ENCODE measurements at places on chromosomes 4 and X.

GRCh38 chr4:102031406-102031805 is 240.9 kb downstream of the BANK1 start:
- DNase-seq = no peak

DNA sequence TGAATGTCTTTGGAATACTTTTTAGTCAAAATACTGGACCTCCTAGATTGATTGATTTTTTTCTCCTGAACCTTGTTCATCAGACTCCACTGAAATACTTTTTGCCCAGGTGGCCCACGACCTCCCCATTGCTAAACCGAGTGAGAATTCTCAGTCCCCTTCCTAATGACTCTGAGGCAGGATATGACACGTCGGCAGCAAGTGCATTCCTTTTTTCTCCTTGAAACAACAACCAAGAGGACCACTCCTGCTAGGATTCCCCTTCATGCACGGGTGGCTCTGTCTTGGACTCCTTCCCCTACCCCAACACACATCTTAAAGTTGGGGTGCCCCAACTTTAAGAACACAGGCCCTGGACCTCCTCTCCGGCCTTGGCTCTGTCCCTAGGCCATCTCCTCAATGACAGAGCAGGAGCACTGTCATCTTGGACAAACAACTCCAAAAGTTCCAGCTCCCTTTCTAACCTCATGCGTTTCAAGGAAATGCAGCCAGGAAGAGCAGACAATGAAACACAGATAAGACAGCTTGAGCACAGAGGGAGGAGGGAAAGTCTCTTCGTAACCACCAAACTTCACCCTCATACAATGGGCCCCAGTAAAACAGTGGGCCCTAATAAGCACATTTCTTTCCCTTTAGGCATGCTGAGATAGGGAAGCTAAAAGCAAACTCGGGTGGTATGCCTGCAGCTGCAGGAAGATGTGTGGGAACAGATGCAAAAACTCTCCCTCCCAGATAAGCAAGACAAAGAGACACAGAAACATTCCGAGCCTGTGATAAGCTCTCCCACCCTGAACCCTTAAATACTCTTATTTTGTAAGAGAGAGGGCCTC is 33.9 kb downstream of the ZBTB49 start:
- no peak for DNase-seq

DNA sequence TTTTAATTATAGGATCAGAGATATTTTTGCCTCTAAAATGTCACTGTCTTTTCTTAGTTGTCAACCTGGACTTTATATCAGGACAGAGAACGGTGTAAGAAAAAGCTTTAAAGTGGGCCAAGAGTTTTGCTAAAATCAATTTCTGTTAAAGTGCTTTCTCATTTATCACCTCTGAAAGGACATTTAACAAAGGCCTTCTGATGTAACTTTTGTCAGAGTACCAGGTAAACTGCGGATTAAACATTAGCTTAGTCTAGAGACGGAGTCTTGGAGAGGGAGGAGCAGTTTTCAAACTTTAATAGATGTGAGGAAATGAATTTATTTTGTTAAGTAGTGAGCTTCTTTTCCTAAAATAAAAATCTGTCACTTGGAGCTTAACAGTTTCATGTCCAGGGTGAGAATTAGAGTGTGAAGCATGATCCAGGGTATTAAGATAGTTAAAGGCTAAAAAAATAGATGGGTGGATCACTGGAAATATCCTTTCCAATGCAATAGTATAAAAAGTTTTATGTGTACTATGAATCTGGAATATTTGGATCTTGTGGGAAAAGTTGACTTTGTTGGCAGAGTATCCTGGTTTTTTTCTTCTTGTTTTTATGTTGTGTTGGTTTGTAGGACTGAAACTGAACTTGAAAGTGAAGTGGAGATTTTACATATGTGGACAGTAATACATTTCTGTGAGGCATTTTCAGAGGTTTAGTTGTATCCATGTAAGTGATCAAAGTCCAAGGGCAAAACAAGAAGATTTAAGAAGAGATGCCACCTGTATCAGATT is 33.6 kb upstream of the BMPR1B start:
- no peak for DNase-seq

GRCh38 chr4:185099024-185099682 is 43.9 kb upstream of the SLC25A4 start:
- no peak for DNase-seq

- no peak for DNase-seq
Observed at GRCh38 chr4:144658903-144659302, 12.9 kb downstream of the HHIP start.
